Effector memory CD4-positive, alpha-beta T cell (primary cell): ENCODE measurements at places on chromosomes 5 and 9.
A peak's percentile ranks its signal among the peaks of the same experiment; 100 is the strongest.

GRCh38 chr9:31142456-31142855 lies 1242.0 kb upstream of the ACO1 start:
- no peaks in the 10 kb centered on the region for H3K4me1 ChIP-seq
- H3K27me3 ChIP-seq, result no peaks in the 10 kb centered on the region
- no peak overlapping the region for H3K27ac ChIP-seq
- H3K4me3 ChIP-seq, result no peak overlapping the region
- no peak for DNase-seq
- no peaks in the 10 kb centered on the region for H3K36me3 ChIP-seq

DNA sequence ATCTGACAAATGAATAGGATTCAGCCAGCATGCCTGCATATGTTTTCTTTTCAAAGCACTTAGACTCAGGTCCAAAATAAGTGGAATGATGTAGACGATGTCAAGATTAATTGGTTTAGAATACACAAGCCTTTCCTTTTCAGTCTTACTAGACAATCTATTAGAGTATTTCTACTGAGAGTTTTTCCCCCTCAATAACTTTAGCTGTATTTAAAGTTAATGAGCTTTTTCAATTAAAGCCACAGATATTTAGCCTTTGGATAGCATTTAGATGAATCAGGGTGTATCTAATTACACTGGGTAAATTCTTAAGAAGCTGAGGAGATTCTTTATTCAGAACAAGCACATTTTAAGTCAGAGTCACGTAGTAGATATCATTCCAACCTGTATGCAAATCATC lies 198.7 kb upstream of the MPDZ start:
- no peak for DNase-seq
- H3K4me1 ChIP-seq, result no peaks in the 10 kb centered on the region
- no peaks in the 10 kb centered on the region for H3K36me3 ChIP-seq
- H3K27ac ChIP-seq, result no peak overlapping the region

GRCh38 chr5:176723440-176723839 lies 76.2 kb downstream of the TSPAN17 start:
- H3K27ac ChIP-seq, result no peak overlapping the region
- no peak overlapping the region for H3K4me3 ChIP-seq

DNA sequence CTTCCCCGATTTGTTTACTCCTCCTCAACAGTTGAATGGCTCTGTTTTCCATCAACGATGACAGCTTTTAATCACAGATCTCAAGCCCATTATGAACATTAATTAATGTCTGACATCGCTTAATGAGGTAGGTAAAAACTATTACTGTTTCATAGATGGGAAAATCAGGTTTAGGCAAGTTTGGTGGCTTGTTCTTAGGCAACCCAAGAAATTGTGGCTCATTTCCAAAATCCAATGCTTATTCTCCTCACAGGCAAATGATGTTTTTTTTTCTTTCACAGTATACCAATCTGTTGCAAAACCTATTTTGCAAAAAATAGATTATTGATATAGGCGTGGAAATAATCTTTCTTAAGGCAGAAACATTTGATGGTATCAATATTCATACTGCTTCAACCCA lies 70.8 kb upstream of the CHD1 start:
- DNase-seq, result no peak
- H3K4me3 ChIP-seq, result no peak overlapping the region
- H3K27ac ChIP-seq, result no peak overlapping the region
- H3K4me1 ChIP-seq, result no peaks in the 10 kb centered on the region
- H3K27me3 ChIP-seq, result no peaks in the 10 kb centered on the region

DNA sequence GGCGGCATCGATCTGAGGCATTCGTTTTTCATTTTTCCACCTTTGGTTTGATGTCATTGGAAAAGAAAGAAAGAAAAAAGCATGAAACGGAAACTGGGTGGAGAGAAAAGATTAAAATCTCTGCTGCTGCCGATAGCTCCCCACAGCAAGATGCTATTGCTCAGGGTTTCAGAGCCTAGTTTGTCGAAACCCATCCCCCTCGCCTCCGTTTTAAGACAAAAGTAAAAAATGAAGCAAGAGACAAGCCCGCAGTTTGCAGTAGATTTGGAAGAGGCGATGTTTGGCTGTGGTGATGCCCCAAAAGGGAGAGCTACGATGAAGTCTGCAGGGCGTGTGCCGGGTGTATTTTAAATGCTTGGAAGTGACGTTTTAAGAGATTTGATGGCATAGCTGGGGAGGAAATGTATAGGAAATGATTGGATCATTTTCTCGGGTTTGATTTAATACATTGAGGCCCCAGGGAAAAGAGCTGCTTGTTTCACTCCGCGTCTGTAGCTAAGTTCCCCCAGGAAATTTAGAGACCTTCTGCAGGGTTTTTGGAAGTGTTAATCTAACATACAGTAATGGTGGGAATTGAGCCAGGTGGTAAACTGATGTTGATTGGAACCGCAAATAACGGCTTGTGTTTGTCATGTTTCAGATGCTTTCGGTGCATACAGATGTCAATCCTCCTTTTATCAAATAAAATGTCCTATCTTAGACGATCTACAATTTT lies 909 bp downstream of the NDFIP1 start:
- no peaks in the 10 kb centered on the region for H3K36me3 ChIP-seq
- H3K27me3 ChIP-seq, result no peaks in the 10 kb centered on the region
- H3K4me3 ChIP-seq, result peak overlapping the region; percentile 83
- peak overlapping the region; percentile 97 for H3K27ac ChIP-seq

- no peak overlapping the region for H3K27ac ChIP-seq
- H3K36me3 ChIP-seq, result no peaks in the 10 kb centered on the region
- no peak for DNase-seq
- no peaks in the 10 kb centered on the region for H3K4me1 ChIP-seq
These were observed 47.2 kb downstream of the CAMK2A start for GRCh38 chr5:150242251-150242894.

DNA sequence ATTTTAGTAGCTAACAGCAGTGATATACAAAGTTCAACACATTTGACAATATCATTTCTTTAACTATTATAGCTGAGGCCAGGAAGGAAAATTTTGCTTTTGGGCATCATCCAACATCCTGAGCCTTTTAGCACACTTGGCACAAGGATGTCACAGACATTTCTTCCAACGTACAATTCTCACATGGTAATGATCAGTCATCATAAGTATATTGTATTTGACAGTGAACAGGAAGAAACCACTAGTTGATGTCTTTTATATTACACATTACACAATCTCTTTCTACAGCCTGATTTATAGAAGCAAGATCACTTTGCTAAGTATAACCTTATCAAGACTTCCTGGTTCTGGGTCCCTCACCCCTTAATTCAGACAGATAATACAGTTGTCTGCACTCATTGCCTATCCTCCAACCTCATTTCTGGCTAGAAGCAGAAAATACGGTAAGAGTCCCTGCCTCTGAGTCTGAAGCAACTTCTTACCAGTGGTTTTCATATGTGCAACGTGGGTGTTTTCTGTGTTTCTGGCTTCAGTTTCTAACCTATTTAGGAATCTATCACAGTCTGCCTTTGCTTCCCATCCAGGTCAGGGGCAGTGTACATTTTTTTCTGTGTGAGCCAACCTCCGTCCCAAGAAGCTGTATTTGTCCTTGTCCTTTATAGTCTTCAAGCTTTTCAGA lies 167.8 kb downstream of the PAM start:
- H3K4me1 ChIP-seq, result no peaks in the 10 kb centered on the region
- no peaks in the 10 kb centered on the region for H3K27me3 ChIP-seq
- no peak overlapping the region for H3K4me3 ChIP-seq

GRCh38 chr5:147567917-147568598 lies 58.2 kb upstream of the DPYSL3 start:
- H3K27ac ChIP-seq, result no peak overlapping the region
- H3K36me3 ChIP-seq, result no peaks in the 10 kb centered on the region
- H3K27me3 ChIP-seq, result no peaks in the 10 kb centered on the region
- no peaks in the 10 kb centered on the region for H3K4me1 ChIP-seq

DNA sequence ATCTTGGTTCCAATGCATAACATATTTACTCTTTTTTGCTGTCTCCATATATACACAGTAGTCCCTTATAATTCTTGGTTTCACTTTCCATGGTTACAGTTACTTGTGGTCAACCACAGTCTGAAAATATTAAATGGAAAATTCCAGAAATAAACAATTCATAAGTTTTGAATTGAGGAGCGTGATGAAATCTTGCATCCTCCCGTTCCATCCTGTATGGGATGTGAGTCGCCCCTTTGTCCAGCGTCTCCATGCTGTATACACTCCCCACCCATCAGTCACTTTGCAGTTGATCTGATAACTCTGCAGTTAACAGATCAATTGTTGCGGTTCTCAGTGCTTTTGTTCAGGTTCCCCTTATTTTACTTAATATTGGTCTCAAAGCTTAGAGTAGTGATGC lies 11.5 kb upstream of the FAF2 start:
- no peak for DNase-seq
- no peak overlapping the region for H3K27ac ChIP-seq
- no peaks in the 10 kb centered on the region for H3K36me3 ChIP-seq

DNA sequence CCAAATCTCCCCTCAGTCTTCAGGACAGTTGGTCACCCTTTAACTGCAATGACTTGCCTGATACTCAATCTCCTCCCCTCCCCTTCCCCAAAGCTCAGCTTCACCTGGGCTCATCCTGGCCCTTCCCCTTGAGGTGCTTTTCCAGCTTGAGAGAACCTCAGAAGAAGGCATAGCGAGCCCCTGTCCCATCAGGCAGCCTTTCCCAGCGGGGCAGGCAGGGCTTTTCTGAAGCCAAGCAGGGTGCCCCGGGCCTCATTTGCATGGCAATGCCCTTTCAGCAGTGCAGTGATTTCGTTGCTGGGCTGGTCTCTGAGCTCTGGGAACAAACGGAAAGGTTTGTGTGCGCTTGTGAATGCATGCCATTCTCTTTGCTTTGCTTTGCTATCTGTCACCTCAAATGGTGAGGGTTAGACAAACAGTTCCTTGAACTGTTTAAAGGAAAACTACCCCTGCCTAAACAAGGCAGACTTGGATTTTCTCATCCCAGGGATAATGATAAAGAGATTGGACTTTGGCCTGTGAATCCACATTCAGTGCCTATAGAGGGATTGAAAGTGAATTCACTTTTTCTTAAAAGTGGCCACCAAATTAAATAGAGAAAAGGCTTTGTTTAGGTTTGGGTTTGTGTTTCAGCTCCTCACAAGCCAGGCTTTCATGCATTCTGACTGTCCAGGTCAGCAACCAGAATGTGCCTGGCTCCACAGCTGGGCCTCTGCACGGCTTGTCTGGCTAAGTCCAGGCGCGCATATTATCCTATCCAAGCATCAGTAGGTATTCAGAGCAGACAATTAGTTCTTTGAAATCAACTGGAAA lies 165.3 kb downstream of the ZNF608 start:
- no peaks in the 10 kb centered on the region for H3K27me3 ChIP-seq
- no peak for DNase-seq
- no peak overlapping the region for H3K4me3 ChIP-seq
- H3K36me3 ChIP-seq, result no peaks in the 10 kb centered on the region
- H3K4me1 ChIP-seq, result peaks cover 4% of the 10 kb centered on the region

DNA sequence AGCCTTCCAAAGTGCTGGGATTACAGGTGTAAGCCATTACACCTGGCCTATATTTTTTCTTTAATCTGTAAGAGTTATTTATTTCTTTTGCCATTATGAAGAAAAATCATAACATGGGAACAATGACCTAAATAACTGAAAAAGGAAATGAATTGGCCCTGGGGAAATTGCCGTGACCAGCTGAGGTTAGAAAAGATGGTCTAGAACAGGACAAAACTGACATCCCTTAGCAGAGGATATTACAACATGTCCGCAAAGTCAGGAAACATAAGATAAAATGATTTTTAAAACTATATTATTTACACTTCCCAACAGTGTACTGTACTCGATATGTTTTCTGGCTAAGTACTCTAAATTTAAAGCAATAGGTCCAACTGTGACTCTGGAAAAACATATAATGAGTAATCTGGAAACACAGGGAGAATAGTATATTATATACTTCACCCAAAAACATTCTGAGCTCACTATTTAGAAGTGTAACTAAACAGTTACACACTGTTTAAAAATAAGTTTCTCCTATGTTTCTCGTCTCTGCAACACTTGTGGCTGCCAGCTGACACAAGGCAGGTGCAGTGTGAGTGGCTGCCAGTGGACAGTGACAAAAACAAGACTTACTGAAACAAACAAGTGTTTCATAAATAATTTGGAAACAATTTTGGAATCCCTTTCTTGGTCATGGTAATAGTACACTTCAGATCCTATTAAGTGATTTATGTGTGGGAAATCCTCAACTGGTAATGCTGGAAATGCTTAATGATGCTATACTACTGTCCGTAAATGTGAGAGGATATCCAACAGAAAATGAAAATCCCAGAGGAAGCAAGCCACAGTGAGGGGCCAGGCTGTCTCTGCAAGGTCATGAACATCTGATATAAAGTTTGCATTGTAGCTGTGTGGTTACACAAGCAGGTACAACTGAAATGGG lies 69.1 kb downstream of the C9orf85 start:
- no peaks in the 10 kb centered on the region for H3K36me3 ChIP-seq
- H3K4me3 ChIP-seq, result no peak overlapping the region
- no peaks in the 10 kb centered on the region for H3K4me1 ChIP-seq
- H3K27me3 ChIP-seq, result no peaks in the 10 kb centered on the region
- DNase-seq, result no peak

- no peaks in the 10 kb centered on the region for H3K36me3 ChIP-seq
- H3K4me1 ChIP-seq, result no peaks in the 10 kb centered on the region
- H3K27me3 ChIP-seq, result no peaks in the 10 kb centered on the region
- no peak overlapping the region for H3K27ac ChIP-seq
- no peak for DNase-seq
These were observed 277.7 kb upstream of the PCSK5 start for GRCh38 chr9:75612754-75613153.

DNA sequence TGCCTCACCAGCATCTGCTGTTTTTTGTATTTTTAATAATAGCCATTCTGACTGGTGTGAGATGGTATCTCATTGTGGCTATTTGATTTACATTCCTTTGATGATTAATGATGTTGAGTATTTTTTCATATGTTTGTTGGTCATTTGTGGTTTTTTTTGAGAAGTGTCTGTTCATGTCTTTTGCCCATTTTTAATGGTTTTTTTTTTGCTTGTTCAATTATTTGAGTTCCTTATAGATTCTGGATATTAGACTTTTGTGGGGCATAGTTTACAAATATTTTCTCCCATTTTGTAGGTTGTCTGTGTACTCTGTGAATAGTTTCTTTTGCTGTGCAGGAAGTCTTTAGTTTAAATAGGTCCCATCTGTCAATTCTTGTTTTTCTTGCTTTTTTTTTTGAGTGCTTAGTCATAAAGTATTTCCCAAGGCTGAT lies 148.1 kb downstream of the NPR3 start:
- H3K4me3 ChIP-seq, result no peak overlapping the region
- no peaks in the 10 kb centered on the region for H3K36me3 ChIP-seq
- H3K27ac ChIP-seq, result no peak overlapping the region
- no peaks in the 10 kb centered on the region for H3K27me3 ChIP-seq
- DNase-seq, result no peak
- no peaks in the 10 kb centered on the region for H3K4me1 ChIP-seq
